Motor neuron (in vitro differentiated cells): ENCODE measurements at places on chromosomes 3 and 15.

GRCh38 chr3:47847260-47847659 lies 44.3 kb downstream of the DHX30 start:
- no peak for ATAC-seq

DNA sequence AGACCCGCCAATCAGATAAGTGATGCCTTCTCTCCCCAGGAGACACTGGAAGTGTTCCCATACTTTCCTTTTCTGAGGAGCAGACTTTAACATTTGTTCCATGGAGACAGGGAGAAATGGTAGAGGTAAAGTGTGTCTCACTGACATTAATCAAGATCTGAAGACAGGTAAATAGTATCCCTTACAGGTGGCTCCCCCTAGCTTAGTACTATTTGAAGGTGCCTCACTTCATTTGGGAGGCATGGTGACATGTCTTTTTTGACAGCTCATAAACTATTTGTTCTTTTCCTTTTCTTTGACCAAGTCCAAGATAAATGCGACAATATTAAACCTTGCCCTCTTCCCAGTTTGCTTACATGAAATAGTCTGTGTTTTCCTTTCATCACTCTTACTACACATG lies 485.6 kb upstream of the IL12A start:
- ATAC-seq: no peak

- no peak for ATAC-seq
Observed at GRCh38 chr3:32432045-32432710, 40.5 kb downstream of the CMTM7 start.

- ATAC-seq: peak; percentile 28
Observed at GRCh38 chr3:156397534-156397933, 157.4 kb downstream of the SSR3 start.

- peak; percentile 34 for ATAC-seq
Observed at GRCh38 chr15:68487087-68487843, 55.3 kb upstream of the ITGA11 start.

DNA sequence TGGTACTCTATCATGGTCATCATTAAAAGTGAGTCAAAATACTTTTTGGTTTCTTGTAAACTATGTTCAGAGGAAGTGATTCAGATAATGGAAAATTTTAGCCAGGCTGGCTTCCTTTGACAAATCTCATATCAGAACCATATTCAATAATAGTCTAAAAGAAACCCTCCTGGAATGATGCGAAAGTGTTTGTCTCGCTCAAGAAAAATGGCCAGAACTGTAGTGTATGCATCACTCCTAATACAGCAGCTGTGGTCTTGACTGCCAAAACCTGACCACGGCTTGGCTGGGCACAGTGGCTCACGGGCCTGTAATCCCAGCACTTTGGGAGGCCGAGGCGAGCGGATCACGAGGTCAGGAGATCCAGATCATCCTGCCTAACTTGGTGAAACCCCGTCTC lies 35.6 kb upstream of the KCNMB2 start:
- ATAC-seq: no peak

DNA sequence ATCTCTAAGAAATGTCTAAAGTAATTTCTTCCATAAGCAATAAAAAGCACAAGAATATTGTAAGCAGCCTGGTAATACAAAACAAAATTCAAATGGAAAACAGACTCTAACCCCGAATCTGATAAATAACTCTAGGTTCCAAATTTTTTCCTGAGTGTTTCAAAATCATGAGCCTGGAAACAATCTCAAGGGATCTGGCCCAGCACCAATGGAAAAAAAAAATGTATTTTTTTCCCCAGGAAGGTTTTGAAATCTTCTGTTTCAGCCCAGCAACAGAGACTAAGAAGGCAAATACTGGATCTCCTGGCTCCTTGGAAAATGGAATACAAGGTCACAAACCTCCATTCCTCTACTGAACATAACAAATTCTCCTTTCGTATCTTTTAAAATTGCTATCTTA lies 13.0 kb downstream of the TBC1D2B start:
- ATAC-seq: no peak

DNA sequence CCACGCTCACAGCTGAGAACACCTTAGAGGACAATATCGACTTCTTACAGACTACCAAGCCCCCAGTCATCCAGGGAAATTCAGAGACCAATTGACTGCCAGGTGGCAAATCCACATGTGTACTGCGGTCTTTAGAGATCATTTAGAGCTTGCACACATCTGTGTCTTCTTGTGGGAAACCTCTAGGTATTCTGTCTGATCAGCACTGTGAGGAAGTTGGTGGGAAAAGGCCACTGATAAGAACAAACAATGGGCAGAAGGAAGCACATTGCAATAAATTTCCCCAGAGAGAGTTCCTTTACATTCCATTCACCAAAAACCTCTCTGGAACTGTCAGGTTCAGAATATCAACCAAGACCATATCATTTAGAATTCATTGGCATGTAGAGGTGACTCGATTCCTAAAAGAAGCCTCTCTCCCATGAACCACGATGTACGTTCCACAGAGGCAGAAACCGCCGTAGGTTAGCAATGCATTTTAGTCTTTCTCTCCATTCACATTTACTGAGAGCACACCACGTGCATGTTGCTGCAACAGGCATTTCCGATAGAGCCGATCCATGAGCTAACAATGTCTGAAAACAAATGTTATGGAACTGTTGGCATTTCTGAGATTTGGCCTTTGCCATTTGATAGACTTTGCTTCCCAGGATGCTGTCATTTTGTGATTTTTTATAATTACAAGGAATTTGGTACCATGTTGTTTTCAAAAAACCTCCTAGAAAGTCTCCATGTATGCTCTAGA lies 287.3 kb upstream of the TPRG1 start:
- ATAC-seq: no peak

DNA sequence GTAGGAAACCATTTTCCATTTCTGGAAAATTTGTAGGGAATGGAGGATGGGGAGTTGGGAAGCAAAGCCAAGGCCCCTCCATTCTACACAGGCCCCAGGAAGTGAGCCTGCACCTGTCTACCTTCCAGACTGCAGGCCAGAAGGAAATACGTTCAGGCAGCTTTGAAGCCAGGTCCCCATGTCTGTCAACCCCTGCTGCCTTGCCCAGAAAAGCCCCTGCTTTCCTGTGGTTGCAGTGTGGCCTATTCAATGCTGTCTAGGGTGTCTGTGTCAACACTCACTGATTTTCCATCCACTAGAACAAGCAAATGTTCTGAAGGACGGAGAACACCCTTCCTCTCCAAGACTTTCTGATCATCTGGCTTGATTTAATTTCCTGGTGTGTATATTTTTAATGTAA lies 281.9 kb downstream of the TLE3 start:
- ATAC-seq: no peak
